ENCODE measurements at places on chromosomes 4 and X. TPM values are rescaled to one million over a fixed set of nuclear protein-coding genes. Genes with fewer than 3 reads are reported as not detected.

Gene CLCN4
- total RNA-seq = 16.3 TPM

Gene PDE6B
- not detected for total RNA-seq

Gene ATP7A
- total RNA-seq = 4.3 TPM

Gene TSPAN7
- not detected for total RNA-seq

Gene BEND2
- not detected for total RNA-seq

Gene TMEM35A
- not detected for total RNA-seq

Gene SEC24D
- 14.4 TPM for total RNA-seq

Gene TMPRSS11D
- not detected for total RNA-seq

Gene DCAF8L1
- not detected for total RNA-seq

Gene WDR45
- 34.8 TPM for total RNA-seq

Gene HHIP
- total RNA-seq = 2.3 TPM

Gene SYTL5
- 0.17 TPM for total RNA-seq

Gene PRDM5
- 2.4 TPM for total RNA-seq

DNA sequence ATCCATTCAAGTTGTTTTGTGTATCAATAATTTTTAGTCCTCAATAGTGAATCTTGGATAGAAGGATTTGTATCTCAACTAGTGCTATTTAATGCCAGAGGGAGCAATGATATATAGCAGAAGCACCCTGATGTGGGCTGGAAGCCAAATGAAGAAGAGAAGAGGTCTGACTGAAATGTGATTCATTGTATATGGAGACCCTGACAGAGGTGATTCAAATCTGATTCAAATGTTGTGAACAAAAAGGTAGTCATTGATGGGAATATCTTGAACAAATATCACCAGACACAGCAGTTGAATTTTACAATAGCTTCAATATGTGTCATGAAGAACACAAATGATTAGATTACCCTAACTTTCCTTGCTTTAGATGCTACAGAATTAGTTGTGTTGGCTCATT, 27.5 kb upstream of the SULT1B1 start:
- no peak overlapping the region for H3K4me3 ChIP-seq
- no peaks in the 10 kb centered on the region for H3K36me3 ChIP-seq
- DNase-seq = peak; percentile 89
- H3K4me1 ChIP-seq = peaks cover 15% of the 10 kb centered on the region

DNA sequence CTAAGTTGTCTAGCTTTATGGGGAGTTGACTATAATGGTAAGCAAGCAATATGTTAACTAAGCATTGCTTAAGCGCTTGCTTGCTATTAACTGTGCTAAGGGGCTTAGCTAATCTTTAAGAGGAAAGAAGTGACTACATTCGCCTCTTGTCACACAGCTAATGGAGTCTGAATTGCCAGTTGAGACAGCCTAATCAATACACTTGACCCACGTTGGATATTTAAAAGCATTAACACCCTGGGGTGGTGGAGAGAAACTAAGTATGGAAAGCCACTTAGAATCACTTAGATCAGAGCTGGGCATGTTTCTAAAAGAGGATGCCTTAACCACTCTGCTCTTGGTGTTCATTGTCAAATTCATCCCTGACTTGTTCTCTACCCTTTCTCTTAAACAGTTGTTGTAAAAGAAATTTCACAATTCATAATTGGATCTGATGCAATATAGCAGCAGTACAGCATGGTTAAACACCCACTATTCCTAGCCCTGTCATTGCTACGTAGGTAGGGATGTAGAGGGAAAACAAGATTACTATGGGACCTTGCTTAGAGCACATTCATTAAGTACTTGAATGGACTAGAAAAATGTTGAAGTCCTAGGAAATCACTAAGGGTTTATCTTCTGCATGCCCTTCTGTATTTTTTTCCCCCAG, 3.5 kb downstream of the ZAR1 start:
- no peak overlapping the region for H3K27ac ChIP-seq
- no peaks in the 10 kb centered on the region for H3K4me1 ChIP-seq
- no peak for DNase-seq
- H3K36me3 ChIP-seq = no peaks in the 10 kb centered on the region
- no peaks in the 10 kb centered on the region for H3K27me3 ChIP-seq

GRCh38 chrX:15751155-15751819, 13.2 kb downstream of the CA5B start:
- H3K27me3 ChIP-seq = no peaks in the 10 kb centered on the region
- H3K4me3 ChIP-seq = peak overlapping the region; percentile 54
- DNase-seq = peak; percentile 86

- no peak overlapping the region for H3K27ac ChIP-seq
- H3K27me3 ChIP-seq = peaks cover 47% of the 10 kb centered on the region
- no peaks in the 10 kb centered on the region for H3K4me1 ChIP-seq
- no peaks in the 10 kb centered on the region for H3K36me3 ChIP-seq
These were observed 339.3 kb downstream of the NKX6-1 start for GRCh38 chr4:84159762-84160161.

- no peak overlapping the region for H3K4me3 ChIP-seq
- no peak overlapping the region for H3K27ac ChIP-seq
- peaks cover 15% of the 10 kb centered on the region for H3K4me1 ChIP-seq
- no peaks in the 10 kb centered on the region for H3K27me3 ChIP-seq
- no peak for DNase-seq
These were observed 3.0 kb downstream of the RAB9A start for GRCh38 chrX:13691841-13692371.

- no peak for DNase-seq
- H3K36me3 ChIP-seq = no peaks in the 10 kb centered on the region
- H3K4me3 ChIP-seq = no peak overlapping the region
- no peaks in the 10 kb centered on the region for H3K27me3 ChIP-seq
These were observed 540.0 kb downstream of the SPRY1 start for GRCh38 chr4:123936621-123937043.

GRCh38 chr4:48944252-48944651, 37.7 kb upstream of the OCIAD2 start:
- peak; percentile 93 for DNase-seq
- no peaks in the 10 kb centered on the region for H3K27me3 ChIP-seq
- peaks cover 41% of the 10 kb centered on the region for H3K4me1 ChIP-seq
- H3K36me3 ChIP-seq = no peaks in the 10 kb centered on the region
- H3K4me3 ChIP-seq = peak overlapping the region; percentile 38

DNA sequence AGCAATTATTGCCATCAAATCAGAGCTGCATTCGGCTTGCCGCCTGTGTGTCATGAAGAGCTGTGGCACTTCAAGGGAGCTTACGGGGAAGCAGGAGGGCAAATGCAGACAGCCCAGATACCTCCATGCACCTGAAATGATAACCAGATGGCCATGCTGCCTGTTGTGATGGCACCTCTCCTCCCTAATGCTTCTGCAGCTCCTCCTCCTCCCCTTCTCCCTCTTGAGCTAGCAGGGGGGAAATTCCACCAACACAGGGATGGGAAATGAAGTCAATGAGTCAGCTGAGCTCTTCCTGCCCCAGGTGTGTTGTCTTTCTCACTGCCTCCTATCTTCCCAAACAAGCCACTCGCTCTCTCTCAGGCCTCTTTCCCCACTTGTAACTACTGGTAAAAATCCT, 565.0 kb downstream of the BCOR start:
- no peak overlapping the region for H3K4me3 ChIP-seq
- no peaks in the 10 kb centered on the region for H3K4me1 ChIP-seq
- no peaks in the 10 kb centered on the region for H3K36me3 ChIP-seq
- no peak overlapping the region for H3K27ac ChIP-seq
- H3K27me3 ChIP-seq = peaks cover 37% of the 10 kb centered on the region

GRCh38 chr4:1777822-1778641, 15.1 kb upstream of the FGFR3 start:
- DNase-seq = peak; percentile 14
- H3K27ac ChIP-seq = no peak overlapping the region
- H3K4me3 ChIP-seq = no peak overlapping the region
- no peaks in the 10 kb centered on the region for H3K4me1 ChIP-seq
- H3K27me3 ChIP-seq = no peaks in the 10 kb centered on the region
- H3K36me3 ChIP-seq = no peaks in the 10 kb centered on the region

DNA sequence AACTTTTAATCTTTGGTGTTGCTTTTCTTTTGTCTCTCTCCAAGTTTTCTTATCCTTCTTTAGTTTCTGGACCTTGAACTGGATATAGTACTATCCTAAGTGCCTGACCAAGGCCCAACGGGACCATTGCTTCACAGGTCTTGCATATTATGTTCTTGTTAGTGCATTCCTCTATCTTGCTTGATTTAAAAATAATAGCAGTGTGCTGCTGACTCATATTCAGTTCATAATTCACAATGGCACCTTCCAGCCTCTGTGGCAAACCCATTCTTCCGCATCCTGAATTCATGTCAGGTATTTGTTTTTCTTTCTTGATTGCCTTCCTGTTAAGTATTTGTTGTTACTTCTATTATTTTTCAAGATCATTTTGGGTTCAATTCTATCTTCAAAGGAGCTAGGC, 197.1 kb upstream of the GIMD1 start:
- H3K4me1 ChIP-seq = peaks cover 10% of the 10 kb centered on the region
- H3K27ac ChIP-seq = no peak overlapping the region
- H3K36me3 ChIP-seq = no peaks in the 10 kb centered on the region
- H3K27me3 ChIP-seq = no peaks in the 10 kb centered on the region

- peaks cover 13% of the 10 kb centered on the region for H3K27me3 ChIP-seq
- H3K27ac ChIP-seq = no peak overlapping the region
- no peak for DNase-seq
- no peak overlapping the region for H3K4me3 ChIP-seq
- no peaks in the 10 kb centered on the region for H3K36me3 ChIP-seq
These were observed 90.0 kb upstream of the PPP2R3B start for GRCh38 chrX:476724-477075.

GRCh38 chrX:19702856-19703255, 184.5 kb downstream of the SH3KBP1 start:
- no peaks in the 10 kb centered on the region for H3K36me3 ChIP-seq
- no peak overlapping the region for H3K4me3 ChIP-seq
- no peaks in the 10 kb centered on the region for H3K27me3 ChIP-seq

GRCh38 chr4:181488926-181489325, 754.3 kb upstream of the TENM3 start:
- DNase-seq = no peak
- no peaks in the 10 kb centered on the region for H3K4me1 ChIP-seq
- no peak overlapping the region for H3K4me3 ChIP-seq
- H3K27me3 ChIP-seq = 0 out of 2 replicates have a peak, but pooled peaks cover 8% of the 10 kb centered on the region

DNA sequence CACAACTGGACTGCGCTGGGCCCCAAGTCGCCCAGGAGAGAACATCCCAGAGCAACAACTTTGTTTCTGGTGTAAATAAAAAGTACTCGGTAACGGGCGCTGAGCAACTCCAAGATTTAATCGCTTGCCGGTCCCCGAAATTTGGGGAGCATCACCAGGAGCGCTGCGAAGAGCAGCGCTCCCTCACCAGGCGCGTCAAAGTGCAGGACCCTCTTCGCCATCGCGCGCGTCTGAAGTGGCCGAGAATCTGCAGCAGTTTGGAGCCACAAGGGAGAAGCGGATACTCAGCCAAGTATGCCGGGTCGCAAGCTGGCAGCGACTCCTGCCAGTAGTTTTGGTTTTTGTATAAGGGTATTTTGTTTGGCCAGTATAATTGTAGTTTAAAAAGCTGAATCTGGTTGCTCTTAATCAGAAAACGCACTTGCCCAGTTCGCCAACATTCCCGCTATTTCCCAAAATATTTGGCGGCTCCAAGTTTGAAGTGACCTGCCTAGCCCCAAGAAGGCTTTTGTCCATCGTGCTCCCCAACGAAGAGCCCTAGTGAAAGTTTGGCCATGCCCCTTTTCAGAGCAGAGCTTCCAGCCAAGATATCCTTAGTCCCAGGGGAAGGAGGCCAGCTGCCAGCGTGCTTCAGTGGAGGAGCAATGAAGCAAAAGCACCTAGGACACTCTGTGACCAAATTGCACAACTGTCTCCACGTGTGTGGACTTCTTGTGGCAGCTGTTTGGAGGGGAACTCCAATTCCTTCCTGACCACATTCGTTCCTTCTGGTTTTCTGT, 557 bp upstream of the KDR start:
- H3K27me3 ChIP-seq = 0 out of 2 replicates have a peak, but pooled peaks cover 4% of the 10 kb centered on the region
- peaks cover 11% of the 10 kb centered on the region for H3K4me1 ChIP-seq
- peak overlapping the region; percentile 69 for H3K4me3 ChIP-seq
- no peak for DNase-seq
- H3K27ac ChIP-seq = no peak overlapping the region

- H3K27me3 ChIP-seq = no peaks in the 10 kb centered on the region
- DNase-seq = no peak
- peaks cover 42% of the 10 kb centered on the region for H3K36me3 ChIP-seq
- H3K4me1 ChIP-seq = peaks cover 8% of the 10 kb centered on the region
- peak overlapping the region; percentile 21 for H3K27ac ChIP-seq
These were observed 27.3 kb downstream of the OFD1 start for GRCh38 chrX:13761606-13762414.

DNA sequence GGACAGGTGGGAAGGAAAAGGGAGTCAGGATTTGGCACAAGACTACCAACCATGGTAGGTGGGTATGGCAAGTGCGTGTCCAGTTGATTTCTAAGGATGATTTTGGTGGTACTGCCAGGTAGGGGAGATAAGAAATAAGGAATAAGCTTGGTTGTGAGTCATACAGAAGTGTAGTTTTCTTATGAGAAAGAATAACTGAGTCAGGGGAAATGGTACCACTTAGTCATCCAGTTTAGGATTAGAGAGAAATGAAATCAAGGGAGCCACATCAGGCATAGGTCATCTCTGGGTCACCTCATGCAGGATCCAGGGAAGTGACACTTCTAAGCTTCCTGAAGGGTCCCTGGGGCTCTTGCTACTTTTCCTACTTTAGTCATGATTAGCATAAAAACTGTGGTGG, 107.1 kb upstream of the C1GALT1C1 start:
- peak overlapping the region; percentile 99 for H3K27ac ChIP-seq
- no peaks in the 10 kb centered on the region for H3K36me3 ChIP-seq
- H3K4me1 ChIP-seq = peaks cover 76% of the 10 kb centered on the region
- DNase-seq = peak; percentile 82

- H3K4me3 ChIP-seq = peak overlapping the region; percentile 47
- peak; percentile 91 for DNase-seq
- peaks cover 54% of the 10 kb centered on the region for H3K4me1 ChIP-seq
- H3K36me3 ChIP-seq = no peaks in the 10 kb centered on the region
These were observed 8.1 kb downstream of the RIPPLY1 start for GRCh38 chrX:106894978-106895452.

- H3K4me1 ChIP-seq = peaks cover 49% of the 10 kb centered on the region
- no peak overlapping the region for H3K27ac ChIP-seq
- DNase-seq = no peak
- H3K27me3 ChIP-seq = no peaks in the 10 kb centered on the region
- peak overlapping the region; percentile 73 for H3K4me3 ChIP-seq
- no peaks in the 10 kb centered on the region for H3K36me3 ChIP-seq
These were observed 221.2 kb downstream of the MGST2 start for GRCh38 chr4:139886798-139887197.

GRCh38 chr4:1379351-1379781, 26.9 kb downstream of the NKX1-1 start:
- no peak for DNase-seq
- no peaks in the 10 kb centered on the region for H3K27me3 ChIP-seq
- no peaks in the 10 kb centered on the region for H3K36me3 ChIP-seq
- H3K27ac ChIP-seq = no peak overlapping the region
- no peaks in the 10 kb centered on the region for H3K4me1 ChIP-seq

- DNase-seq = no peak
- H3K4me3 ChIP-seq = no peak overlapping the region
- peaks cover 10% of the 10 kb centered on the region for H3K4me1 ChIP-seq
- no peaks in the 10 kb centered on the region for H3K36me3 ChIP-seq
- no peak overlapping the region for H3K27ac ChIP-seq
- H3K27me3 ChIP-seq = no peaks in the 10 kb centered on the region
These were observed 21.1 kb downstream of the ACOX3 start for GRCh38 chr4:8419222-8420041.

Data from PC-3 (cell line).